Esophagus muscularis mucosa (tissue), 4 donors: ENCODE measurements at places on chromosomes 5 and 9.

DNA sequence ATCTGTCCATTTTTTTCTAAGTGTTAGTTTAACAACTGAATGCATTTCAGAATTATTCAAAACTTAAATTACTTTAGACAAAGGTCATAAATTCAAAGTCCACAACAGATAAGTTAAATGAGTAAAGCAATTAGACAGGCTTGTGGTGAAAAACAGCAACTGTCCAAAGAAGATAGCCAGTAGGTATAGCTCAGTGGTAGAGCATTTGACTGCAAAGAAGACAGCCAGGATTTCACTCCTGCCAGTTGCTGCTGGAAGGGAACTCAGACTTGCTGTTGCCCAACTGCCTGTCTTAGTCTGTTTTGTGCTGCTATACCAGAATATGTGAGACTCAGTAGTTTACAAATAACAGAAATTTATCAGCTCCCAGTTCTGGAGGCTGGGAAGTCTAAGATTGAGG is 10.0 kb downstream of the FANCC start:
- DNase-seq = no peak

DNA sequence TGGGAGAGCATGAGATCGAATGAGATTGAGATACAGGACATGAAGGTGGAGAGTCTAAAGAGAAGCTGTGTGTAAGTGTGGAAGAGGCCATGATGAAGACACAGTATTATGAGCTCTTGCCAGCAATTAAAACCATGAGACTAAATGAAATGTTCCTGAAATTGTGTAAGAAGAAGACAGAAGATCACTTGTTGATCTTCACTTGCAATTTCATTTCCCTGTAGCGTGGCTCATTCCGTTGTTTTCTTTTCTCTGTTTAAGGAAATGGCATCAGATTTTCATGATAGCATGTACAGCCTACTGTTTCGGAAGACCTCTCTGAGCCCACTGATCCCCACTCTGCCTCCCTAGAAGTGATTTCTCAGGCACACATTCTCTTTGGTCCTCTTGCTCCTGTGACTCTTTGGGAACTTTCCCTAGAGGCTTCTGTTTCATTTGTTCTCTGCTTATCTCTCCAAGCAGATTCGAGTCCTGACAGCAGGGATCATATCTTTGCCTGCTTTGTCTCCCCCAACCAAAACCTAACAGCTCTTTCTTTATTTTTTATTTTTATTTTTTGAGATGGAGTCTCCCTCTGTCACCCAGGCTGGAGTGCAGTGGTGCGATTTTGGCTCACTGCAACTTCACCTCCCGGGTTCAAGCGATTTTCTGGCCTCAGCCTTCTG is 16.8 kb downstream of the PIP5K1B start:
- DNase-seq = peak; percentile 34

- DNase-seq = no peak
Observed at GRCh38 chr5:139461698-139462097, 845 bp downstream of the ECSCR start.

DNA sequence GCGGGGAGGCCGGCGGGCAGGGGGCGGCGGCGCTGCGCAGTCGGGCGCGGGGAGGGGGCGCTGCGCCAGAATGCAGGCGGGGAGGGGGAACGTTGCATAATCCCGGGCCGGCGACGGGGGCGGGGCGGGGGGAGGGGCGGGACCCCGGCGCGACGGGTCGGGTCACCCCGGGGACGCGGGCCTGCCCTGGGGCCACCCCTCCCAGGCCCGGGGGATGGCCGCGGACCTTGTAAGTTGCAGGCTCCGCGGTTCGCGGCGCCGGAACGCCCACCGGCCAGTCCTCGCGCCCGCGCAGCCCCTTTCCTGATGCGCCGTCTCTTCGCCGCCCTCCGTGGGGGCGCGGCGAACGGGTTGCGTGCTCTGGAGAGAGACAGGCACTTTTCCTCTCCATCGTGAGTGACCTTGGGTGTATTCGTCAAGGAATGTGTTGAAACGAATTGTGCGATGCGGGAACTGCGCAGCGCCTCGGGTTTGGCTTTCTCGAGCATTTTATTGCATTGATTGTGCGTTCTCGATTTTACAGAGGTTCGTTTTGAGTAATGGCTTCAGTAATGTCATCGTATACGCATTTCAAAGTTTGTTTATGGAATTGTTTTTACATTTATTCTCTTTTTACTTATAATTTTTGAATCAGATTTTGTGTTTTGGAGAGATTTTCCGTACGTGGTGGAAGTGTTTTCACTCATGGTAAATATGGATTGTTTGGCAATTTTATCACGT is 802 bp downstream of the SPIN1 start:
- no peak for DNase-seq

GRCh38 chr5:161311965-161312364 is 234.6 kb downstream of the GABRB2 start:
- DNase-seq = no peak

GRCh38 chr9:14131356-14132088 is 182.4 kb downstream of the NFIB start:
- no peak for DNase-seq

GRCh38 chr9:71001780-71002386 is 119.5 kb downstream of the TRPM3 start:
- no peak for DNase-seq
